Spinal cord (tissue), 10 donors: ENCODE measurements at places on chromosomes 1 and 21. TPM values are rescaled to one million over a fixed set of nuclear protein-coding genes. Genes with fewer than 3 reads are reported as not detected.

CCDC17 gene
- 1.7 TPM for polyA plus RNA-seq

NBPF10 gene
- 1.4 TPM for polyA plus RNA-seq

RER1 gene
- 95.9 TPM for polyA plus RNA-seq

SHISAL2A gene
- 2.1 TPM for polyA plus RNA-seq

ITLN2 gene
- polyA plus RNA-seq = 0.21 TPM
